ENCODE measurements at places on chromosomes 1 and 21.

DNA sequence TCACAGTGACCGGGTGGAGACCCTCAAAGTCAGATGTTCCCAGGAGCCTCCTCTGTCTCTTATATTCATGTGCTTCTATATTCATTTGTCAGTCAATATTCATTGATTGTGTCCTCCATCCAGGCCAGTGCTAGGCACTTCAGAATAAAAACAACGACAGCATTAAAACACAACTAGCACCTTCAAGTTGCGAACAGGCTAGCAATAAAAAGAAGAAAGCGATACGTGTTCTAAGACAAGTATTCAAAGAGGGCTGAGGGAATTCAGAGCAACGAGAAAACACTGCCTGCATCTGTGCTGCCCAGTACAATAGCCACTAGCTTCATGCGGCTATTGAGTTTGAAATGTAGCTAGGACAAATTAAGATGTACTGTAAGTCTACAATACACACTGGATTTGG is 138.0 kb downstream of the PLXNA2 start:
- DNase-seq, result no peak

- DNase-seq, result peak; percentile 46
Observed at GRCh38 chr1:161020509-161021164, at the start of gene F11R. Gene F11R (minus strand): TSS chr1:161021152. CDS start chr1:161021073, 79 bp downstream.

GRCh38 chr1:54391450-54392209 is 14.6 kb downstream of the SSBP3 start:
- DNase-seq, result no peak

DNA sequence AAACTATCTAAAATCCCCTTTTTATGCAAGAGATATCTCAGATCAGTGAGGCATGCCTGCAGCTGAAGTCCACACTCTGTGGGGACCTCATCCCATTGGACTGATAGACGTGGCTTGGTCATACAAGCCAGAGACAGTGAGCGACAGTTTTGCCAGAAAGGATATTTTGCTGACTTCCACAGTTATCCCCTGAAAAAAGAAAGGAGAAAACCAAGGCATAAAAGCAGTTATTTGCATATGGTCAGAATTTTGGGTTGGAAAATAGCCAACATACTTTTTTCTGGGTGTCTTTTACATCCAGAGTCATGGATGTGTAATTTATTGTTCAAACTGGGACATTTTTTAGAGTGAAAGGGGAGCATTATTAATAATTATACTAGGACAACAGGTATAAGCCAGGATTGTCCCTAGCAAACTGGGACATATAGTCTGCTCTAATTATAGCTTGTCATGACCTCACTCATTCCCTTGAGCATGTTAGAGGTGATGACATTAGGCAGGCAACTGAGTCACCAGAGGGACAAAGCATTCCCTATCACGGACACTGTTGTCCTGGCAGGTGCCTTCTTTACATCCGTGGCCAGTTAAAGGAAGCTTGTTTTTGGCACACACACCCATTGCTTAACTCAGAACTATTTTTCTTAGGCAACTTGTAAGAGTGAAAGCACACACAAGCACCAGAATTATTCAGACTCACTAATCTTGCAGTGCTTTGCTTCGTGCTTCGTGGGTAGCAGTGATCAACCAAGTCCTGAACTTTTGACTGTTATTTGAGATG is 65.5 kb downstream of the PRRX1 start:
- DNase-seq, result no peak

GRCh38 chr1:173444757-173445156 is 32.4 kb upstream of the PRDX6 start:
- no peak for DNase-seq

DNA sequence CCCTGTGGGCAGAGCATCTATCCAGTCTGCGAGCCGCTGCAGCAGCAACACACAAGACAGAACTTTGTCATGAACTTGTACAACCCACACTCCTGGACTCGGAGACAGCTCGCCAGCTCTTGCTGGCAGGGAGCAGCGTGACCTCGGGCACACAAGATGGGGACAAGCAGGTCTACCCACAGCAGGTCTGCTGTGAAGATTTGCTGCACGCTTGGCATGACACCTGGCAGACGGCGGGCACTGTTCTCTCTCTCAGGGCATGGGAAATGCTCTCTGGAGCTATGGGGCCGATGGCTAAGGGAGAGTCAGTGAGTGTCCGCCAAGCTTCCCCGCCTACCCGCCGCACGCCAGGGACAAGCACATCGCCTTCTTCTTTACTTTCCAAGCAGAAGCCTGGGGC is 90.0 kb downstream of the STUM start:
- DNase-seq, result no peak

GRCh38 chr1:114290776-114291175 is 137.1 kb upstream of the SYT6 start:
- no peak for DNase-seq

DNA sequence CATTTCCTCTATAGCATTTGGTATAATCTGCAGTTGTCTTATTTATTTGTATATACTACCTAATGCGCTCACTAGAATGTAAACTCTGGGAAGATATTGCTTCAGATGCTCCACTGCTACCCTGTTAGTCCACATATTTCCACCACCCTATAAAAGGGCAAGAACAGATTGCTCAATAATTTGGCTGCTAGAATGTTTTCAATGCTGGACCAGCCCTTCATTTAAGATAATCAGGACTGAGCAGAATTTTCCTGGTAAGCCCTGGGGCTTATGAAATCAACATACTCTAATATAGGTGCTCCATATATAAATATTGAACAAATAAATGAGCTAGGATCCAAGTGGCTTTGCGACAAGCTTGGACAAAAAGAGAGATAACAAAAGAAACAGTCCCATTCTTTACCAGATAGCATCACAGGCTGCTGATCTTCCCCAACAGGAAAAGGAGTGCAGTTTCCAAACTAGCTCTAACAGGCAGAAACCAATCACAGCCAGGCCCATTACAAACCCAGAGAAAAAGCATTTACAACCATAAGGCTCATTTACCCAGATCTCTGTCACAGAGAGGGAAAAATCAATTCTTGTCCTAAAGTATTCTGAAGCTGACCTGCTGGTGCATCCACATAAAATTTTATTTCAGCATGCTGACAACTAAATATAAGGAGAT is 8.3 kb downstream of the BCAR3 start:
- no peak for DNase-seq

- DNase-seq, result no peak
Observed at GRCh38 chr1:115643225-115643624, 1.5 kb downstream of the VANGL1 start.

GRCh38 chr1:243315893-243316292 is 60.1 kb downstream of the SDCCAG8 start:
- DNase-seq, result no peak

DNA sequence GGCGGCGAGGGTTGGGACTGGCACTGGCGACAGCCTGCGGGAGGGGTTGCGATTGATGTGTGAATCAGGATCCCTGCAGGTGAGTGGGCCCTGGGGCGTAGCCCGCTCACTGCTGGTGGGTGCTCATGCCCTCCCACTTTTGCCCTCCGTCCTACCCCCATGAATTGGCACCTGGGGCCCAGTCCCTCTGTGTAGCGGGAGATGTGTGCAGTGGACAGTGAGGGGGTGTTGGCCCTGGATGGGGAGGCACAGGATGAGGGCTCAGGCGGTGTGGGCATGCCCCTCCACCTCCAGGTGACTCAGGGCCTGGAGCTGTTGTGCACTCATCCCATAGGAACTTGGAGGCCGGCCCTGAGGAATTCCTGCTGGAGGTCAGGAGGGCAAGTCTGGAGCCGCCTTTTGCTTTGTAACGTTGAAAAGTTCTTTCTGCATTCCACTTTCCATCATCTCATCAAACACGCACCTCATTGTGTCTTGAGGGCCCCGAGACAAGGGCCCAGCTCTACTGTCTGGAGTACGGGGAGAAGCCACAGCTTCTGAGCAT is 3.0 kb downstream of the PEAR1 start:
- no peak for DNase-seq

- DNase-seq, result no peak
Observed at GRCh38 chr1:198481661-198482060, 58.8 kb downstream of the ATP6V1G3 start.

DNA sequence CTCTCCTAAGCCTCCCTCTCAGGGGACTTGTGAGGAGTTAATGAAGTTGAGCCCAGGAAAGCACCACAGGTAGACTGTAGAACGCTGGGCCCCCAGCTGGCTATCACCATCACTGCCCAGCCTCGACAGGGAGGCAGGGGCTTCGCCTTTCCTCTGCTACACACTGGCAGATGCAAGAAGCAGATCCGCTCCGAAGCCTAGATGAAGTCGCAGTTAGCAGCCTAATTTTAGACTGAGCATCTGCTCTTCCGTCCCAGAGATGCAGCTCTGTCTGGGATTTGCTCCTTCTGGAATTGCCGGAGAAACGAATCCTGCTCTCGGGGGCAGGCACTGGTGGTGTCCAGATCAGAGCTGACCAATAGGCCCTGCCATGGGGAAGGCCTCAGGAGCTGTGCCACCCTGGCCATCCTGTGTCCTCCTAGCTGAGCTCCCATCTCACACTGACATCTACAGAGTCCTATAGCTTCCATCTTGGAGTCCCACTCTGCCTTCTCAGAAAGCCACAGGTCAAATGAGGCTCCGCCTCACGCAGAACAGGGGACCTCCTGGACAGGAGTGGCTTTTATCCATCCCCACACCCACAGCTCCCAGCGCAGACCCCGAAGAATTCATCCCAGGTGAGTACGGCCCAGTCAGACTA is 186.8 kb upstream of the EDN2 start:
- no peak for DNase-seq

DNA sequence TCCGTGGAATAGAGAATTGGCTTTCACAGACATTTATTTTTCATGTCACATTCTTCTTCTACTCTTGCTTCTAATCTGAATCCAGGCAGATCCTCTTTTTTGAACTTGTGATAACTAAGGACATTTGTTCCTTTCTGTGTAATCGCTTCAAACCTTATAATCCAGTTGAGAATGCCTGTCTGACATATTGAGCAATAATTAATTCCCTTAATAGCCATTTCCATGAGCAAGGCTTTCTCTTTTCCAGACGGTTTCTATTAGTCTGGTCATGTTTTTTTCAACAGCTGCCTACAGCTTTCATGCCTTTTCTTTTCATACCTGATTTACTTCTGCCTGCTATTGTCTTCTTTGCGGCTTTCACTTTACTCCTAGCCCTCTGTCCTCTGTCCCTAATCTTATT is 163.4 kb downstream of the CYYR1 start:
- no peak for DNase-seq

GRCh38 chr1:38870996-38871395 is 2.2 kb downstream of the MYCBP start:
- DNase-seq, result no peak

DNA sequence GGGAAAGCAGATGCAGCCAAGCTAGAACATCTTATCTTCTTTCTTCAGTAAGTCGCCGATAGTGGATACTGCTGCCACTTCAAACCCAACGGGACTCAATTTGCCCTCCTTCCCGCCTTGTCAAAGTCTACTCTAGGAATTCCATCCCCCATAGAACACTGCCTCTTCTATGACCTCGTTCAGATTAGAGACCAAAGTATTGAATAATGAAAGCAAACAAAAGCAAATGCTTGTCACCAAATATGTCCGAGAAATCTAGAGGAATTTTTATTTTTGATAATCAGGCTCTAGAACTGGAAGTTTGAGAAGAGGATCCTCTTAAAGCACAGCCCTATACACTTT is 853 bp upstream of the RRAGC start:
- DNase-seq, result no peak

GRCh38 chr1:97904534-97904933 is 16.3 kb downstream of the DPYD start:
- no peak for DNase-seq

DNA sequence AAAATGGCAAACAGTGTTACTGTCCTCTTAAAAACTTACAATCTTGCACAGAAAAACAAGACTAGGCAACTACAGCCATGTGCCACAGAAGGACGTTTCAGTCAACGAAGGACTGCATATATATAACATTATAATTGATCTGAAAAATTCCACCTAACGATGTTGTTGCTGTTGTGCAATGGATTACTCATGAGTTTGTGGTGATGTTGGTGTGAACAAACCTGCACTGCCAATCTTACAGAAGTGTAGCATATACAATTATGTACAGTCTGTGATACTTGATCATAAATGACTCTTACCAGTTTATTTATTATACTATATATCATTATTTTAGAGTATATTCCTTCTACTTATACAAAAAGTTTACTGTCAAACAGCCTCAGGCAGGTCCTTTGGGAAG is 6.8 kb upstream of the VAMP4 start:
- no peak for DNase-seq

- no peak for DNase-seq
Observed at GRCh38 chr1:53576866-53577760, 117.9 kb downstream of the DMRTB1 start.

- DNase-seq, result no peak
Observed at GRCh38 chr1:32394890-32395432, 720 bp upstream of the BSDC1 start.

GRCh38 chr1:226371866-226372490 is 35.9 kb downstream of the PARP1 start:
- no peak for DNase-seq

- no peak for DNase-seq
Observed at GRCh38 chr1:96525657-96526557, 195.7 kb upstream of the PTBP2 start.

DNA sequence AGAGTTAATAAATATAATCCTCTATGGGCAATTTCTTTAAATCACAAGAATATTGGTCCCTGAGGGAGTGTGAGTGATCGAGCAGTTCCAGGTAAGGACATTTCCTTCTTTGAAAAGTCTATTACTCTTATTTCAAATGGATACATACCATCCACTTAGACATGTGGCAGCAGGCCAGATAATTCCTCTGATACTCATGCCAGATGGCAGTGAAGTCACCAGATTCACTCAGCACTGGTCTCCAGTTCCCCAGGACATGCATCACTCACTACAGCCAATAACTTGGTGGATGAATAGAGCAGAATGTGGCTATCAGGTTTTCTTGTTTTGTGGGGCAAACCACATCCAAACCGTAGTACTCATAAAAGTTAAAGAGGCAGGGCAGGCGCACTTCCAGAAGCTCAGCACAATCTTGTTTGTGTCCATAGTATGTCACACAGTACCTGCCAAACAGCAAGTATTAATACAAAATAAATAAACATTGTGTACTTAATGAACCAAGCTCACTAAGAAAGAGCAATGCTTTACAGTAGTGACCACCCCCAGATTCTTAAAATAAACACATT is 74.2 kb upstream of the CD53 start:
- no peak for DNase-seq

GRCh38 chr1:43632135-43632670 is 17.7 kb upstream of the KDM4A start:
- DNase-seq, result no peak

- DNase-seq, result no peak
Observed at GRCh38 chr1:42974767-42975437, 16.2 kb upstream of the SLC2A1 start.

- no peak for DNase-seq
Observed at GRCh38 chr21:33820230-33820770, 95.3 kb downstream of the ATP5PO start.

DNA sequence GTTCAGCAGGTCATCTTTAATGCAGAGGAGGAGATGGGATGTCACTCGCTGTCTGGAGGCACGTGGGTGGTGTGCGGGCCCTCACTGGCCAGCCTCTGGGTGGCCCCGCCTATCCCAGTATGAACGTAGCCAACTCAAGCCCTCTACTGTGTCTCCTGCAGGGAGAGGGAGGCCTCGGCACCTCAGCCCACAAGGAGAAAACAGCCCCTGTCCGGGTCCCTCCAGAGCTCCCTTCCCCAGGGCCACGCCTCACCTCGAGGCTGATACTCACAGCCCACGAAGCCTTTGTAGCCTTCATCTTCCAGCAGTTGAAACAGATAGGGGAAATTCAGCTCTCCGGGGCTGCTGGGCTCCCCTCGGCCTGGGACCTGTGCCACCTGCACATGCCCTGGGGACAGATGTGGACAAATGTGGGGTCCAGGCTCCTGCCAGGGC is 2.6 kb downstream of the HYI start:
- no peak for DNase-seq
